Posterior cingulate gyrus (tissue), 11 donors: ENCODE measurements at places on chromosomes 13 and 19.

DNA sequence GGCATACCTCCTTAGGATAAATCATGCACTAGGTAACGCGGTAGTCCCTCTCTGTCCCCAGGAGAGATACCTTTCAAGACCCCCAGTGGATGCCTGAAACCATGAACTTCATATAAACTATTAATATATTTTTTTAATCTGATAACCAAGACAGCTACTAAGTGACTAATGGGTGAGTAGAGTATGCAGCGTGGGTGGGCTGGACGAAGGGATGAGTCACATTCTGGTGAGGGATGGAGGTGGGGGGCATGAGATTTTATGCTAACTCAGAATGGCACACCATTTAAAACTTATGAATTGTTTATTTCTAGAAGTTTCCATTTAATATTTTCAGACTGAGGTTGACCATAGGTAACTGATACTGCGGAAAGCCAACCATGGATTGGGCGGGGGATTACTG lies 46.2 kb downstream of the CDK8 start:
- no peak for DNase-seq

GRCh38 chr19:55519451-55520311 lies 17.3 kb downstream of the SBK2 start:
- no peak for DNase-seq

DNA sequence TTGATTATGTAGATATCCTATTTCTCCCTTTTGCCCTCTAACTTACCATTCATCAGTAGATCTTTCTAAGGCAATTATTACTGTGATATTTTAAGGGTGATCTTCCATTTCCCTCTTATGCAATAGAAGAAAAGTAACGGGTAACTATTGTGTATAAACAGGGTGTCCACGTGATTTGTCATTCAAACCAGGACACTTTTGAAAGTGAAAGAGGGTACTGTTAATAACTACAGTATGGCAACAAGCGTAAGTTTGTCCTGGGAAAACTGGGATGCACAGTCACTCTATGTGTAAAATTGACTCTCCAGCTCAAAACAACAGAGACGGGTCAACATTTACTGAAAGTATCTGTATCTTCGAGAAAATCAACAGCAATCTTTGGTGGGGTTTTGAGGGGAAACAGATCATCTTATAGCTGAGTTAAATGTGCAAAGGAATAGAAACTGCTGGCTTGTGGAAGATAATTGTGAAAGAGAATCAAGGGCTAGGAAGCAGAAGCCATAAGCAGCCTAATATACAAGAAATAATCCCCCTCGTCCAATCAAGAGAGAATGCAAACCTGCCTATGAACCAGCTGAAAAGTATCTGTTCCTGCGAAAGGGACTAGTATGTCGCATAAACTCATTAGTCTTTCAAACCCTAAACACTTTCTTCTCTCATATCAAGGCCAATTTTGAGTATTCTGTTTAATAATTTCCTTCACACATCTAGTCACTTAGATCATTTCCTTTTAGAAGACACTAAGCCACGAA lies 126.7 kb downstream of the FOXO1 start:
- no peak for DNase-seq

- DNase-seq: no peak
Measured at GRCh38 chr13:50244713-50245574, 229.7 kb downstream of the KCNRG start.

- no peak for DNase-seq
Measured at GRCh38 chr13:112067116-112067741, at the start of gene SOX1. TSS of gene SOX1 (plus strand) at chr13:112067149. CDS start at chr13:112067659, 510 bp downstream.

DNA sequence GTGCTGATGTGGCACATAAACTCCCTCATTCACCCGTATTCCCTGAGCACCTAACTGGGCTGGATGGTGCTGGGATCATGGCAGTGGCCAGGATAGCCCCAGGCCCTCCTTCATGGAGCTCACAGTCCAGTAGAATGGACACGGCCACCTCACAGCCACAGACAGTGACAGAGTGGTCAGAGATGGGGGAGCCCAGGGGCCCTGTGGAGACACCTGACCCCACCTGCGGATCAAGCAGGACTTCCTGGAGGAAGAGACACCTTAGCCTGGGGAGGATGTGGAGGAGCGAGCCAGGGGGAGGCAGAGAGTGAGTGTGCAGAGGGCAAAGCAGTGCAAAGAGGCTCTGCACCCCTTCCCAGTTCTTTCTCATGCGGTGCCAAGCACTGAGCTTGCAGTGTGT lies 21.1 kb upstream of the OVOL3 start:
- DNase-seq: no peak

DNA sequence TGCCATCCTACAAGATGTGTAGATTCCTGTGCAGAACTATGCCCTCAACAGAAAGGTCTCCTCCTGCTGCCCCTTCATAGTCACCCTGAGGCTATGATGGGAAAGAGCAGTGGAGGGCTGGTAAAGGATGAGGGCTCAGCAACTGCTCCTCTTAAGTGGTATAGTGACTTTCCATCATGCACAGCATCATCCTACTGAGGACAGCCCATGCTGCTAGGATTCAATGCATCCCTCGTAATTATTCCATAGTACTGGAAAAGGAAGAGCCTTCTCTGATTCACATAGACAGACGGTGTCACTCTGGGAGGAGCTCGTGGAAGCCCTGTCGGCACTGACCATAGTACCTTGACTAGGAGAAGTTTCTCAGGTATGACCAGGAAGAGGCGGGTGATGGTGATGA lies 47.6 kb upstream of the IRS2 start:
- DNase-seq: no peak

- DNase-seq: no peak
Measured at GRCh38 chr13:98570929-98571372, 6.0 kb downstream of the STK24 start.

DNA sequence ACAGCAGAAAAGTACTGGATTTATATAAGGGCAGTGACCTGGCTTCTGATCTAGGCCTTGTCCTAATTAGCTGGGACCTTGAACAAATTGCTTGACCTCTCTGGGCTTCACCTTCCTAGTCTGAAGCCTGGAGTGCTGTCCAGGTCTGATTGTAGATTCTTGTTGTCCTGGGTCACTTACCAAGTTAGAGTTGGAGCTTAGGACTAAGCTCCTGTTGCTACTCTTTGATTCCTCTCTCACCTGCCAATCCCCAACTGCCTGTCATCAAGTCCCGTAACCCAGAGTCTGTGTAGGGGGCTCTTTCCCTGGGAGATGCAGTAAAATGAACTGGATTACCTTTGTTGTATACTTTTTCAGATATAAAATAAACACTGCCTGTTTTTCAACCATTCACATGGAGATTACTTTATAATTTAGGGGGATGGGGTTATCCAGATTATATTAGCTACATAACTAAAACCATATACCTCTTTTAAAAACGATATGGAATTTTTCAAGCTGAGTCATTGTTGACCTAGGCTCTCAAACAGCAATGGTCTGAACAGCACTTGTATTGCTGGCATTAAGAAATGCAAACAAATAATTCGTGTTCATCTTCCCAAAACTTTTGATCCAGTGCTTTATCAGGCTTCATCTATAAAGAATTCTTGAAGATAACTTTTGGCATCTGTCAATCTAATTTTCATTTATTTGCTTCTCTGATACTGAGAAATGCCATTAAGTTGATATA lies 5.8 kb downstream of the ARHGAP35 start:
- DNase-seq: no peak

DNA sequence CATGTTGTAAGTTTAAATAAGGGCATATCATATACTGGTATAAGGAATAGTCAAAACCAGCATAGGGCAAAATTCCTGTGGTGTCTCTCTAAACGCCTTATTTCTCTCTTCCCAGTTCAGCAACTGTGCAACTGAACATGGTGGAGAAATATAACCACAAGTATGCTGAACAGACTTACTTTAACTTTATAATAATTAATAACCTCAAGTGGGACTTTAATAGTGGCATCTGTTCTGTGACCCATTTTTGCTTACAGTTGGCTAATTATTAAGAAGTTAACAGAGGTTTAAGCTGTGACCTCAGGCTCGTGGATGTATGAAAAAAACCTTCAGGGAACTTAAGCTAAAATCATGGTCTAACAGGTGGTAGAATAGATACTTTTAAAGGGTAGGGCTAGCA lies 54.3 kb downstream of the MICU2 start:
- no peak for DNase-seq

DNA sequence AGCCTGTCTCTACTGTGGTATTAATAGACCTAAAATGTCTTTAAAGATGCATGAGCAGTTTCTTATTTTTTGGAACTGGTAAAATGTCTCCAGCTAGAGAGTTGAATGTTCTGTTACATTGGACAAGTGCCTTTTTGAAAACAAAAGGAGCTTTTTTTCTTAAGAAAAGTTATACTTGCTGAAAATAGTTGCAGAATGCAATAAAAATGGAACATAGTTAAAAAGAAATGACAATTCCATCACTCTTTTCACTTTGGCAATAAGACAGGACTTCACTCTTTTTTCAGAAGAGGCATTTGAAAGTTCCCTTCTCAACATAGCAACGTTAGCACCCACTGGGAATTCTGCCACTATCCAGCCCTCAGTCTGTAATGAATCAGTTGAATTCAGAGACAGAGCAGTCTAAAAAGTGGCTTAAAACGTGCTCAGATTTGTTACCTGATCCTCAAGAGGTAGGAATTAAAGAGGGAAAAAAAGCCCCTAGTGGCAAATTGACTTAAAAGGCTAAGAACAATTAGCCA lies 10.1 kb downstream of the RGCC start:
- DNase-seq: no peak

DNA sequence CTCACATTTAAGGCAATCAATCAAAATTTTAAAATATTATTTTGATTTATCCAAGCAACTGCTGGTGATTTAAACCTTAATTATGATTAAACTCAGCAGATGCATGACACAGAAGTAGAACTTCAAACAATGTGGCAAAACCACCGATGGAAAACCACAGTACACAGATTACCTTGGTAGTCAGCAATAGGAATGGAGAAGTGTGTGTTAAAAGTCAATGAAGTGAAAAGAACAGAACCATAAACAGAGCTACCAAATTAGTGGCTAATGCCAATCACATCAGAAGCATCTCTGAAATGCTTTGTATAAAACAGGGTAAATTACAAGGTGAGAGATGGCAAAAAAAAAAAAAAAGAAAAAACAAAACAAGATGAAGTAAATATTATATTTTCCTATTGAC lies 31.2 kb downstream of the KATNAL1 start:
- DNase-seq: no peak

DNA sequence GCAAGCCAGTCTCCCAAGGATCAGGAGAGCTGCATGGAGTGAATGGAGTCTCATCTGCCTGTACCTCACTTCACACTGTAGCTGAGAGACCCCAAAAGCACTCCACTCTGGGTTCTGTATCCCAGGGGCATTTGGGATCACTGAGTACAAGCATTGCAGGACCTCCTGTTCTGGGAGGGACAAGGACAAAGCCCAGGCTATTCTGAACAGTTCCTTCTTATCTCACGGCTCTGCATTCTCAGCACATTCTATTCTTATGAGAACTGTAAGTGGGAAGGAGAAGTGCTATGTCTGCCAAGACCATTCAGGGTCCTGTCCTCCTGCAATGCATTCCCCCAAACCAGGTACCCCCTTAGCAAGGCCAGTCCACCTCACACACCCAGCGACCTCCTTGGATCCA lies 42.8 kb downstream of the RNF6 start:
- no peak for DNase-seq

DNA sequence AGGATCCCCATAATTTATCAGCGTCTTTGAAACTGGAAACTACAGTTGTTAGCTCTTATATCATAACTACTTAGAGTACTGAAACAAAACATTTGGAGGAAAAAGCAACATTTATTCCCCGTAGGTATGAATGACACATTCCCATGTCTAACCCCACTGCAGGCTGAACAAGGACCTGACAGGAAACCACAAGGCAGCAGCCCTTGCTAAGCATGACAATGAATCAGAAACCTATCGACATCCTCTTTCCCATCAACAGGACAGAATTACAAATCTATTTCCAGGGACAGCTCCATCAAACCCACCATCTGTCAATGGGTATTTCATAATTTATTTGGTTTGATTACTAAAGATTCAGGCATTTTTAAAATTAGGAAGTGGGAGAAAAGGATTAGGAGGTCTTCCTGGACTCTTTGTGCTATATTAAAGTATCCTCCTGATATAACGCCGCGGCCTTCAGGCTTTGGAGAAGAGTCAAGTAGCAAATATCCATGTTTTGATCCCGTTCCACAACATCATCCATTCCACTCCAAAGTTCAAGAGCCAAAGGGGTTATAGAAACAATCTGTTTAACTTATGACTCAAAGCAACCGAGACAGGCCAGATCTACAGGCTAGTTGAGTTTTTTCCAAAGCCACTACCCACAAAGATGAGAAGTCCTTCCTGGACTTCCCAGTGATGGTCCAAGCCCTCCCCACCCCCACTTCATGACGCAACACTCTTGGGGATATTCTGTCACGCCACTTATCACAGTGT lies 51.1 kb downstream of the FAM216B start:
- no peak for DNase-seq

DNA sequence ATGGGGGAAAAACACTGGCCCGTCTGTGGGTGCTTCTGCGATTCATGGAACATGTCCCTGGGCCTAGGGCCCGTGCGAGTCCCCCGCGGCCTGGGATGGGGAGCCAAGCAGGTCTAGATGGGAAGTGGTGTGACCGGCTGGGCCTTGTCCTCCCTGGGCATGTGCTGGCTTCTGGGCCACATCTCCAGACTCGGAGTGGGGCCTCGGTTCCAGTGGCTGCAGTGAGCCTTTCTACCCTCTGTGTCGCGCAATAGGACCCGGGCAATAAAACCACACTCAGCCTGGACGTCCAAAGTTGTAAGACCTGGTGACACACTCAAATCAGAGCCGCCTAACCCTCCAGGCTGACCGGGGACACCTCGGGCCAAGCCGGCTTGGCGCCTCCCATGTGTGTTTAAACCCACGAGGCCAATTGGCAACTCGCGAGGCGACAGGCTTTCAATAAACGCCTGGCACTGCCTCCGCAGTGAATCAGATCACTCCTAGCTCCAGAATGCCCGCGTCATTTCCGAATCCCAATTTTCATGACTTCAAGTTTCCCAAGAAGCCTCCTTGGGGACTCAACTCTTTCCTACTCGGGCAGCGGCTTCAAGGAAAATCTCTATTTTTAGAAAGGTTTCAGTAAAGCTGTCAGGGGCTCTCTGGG lies 57.3 kb downstream of the KLF2 start:
- DNase-seq: peak; percentile 47

GRCh38 chr13:40671956-40672764 lies 5.7 kb upstream of the FOXO1 start:
- DNase-seq: no peak

DNA sequence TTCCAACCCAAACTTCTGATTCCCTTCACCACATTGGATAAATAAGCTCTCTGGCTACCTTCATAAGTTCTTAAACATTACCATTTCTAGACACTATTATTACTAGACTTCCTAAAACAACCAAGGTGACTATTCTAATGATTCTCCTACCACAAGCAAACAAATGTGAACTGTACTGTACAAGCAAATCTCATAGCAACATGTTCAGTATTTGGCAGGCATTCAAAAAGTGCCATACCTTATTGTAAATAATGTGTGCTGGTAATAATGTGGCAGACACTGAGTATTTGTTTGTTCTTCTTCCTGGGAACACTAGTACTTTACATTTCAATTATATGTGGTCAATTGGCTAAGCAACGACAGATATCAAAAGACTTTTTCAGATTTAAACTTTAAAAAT lies 986.0 kb upstream of the SPRY2 start:
- DNase-seq: no peak

GRCh38 chr19:52216401-52216800 lies 26.5 kb downstream of the PPP2R1A start:
- DNase-seq: no peak
